Activated naive CD8-positive, alpha-beta T cell treated with anti-CD3 and anti-CD28 coated beads for 36 hours (primary cell): ENCODE measurements at places on chromosomes 2 and 18.

DNA sequence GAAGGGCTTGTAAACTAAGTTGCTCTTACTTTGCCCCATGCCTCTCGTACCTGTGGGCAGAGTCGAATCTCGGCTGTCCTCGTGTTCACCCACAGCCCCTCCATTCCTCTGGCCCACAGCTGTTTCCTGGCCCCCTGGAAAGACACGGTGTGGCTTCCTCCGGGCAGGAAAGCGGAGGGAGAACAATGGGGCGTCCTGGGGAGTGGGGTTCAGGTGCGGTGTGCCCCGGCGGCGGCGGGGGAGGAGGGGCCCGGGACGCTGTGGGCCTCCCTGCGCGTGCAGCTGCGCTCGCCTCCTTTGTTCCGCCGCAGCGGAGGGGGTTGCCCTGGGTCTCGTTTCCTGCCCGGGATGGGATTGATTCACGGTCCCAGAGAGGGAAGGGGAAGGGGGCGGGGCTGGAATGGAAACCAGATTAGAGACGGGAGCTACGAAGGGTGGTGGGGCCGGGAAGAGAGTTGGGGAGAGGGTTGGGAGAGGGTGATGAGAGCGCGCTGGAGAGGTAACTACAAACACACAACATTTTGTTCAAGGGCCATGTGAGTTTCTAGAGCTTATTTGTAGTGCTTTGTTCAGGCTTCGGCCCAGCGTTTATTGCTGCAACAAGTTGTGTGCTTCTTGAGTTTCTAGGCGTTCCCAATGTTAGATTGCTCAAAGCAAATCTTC, 796 bp downstream of the MYO1B start:
- DNase-seq, result peak; percentile 51

- DNase-seq, result no peak
Observed at GRCh38 chr2:180367815-180368214, 360.7 kb upstream of the CWC22 start.

GRCh38 chr2:190860985-190861680, 19.5 kb upstream of the GLS start:
- no peak for DNase-seq

DNA sequence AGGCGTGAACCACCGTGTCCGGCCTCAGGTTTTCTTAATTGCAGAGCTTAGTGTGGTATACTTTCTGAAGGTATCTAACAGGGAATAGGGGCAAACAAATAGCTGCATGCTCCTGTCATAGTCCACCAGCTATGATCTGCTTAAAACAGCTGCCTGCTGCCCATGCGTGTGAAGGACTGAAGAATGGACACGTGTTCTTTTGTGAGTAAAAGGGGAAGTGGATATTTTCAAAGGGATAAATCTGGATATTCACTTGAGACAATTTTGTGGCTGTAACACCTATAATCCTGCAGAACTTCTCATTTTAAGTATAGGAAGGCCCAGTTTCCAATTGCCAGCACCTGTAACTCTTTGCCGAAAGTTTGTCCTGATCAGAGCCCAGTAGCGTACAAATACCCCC, 44.7 kb downstream of the TRPM8 start:
- DNase-seq, result no peak

DNA sequence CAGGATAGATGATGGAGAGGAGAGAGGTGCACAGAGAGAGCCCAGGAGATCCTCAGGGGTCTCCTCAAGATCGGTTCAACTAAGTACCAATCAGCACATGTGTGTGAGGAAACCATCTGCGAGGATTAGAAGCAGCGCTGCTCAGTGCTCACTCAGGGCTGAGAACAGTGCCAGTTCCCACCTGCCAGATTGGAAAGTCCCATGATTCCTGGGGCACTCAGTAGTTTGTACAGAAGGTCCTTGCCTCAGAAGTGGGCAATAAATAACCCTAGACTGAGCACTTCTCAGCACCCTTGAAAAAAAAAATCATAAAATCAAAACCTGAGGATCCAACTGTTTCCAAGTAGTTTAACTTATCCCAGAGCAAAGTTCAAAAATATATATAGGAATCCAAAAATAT, 53.8 kb downstream of the SEMA4F start:
- DNase-seq, result no peak

- no peak for DNase-seq
Observed at GRCh38 chr2:152518641-152519580, 183.9 kb downstream of the FMNL2 start.

DNA sequence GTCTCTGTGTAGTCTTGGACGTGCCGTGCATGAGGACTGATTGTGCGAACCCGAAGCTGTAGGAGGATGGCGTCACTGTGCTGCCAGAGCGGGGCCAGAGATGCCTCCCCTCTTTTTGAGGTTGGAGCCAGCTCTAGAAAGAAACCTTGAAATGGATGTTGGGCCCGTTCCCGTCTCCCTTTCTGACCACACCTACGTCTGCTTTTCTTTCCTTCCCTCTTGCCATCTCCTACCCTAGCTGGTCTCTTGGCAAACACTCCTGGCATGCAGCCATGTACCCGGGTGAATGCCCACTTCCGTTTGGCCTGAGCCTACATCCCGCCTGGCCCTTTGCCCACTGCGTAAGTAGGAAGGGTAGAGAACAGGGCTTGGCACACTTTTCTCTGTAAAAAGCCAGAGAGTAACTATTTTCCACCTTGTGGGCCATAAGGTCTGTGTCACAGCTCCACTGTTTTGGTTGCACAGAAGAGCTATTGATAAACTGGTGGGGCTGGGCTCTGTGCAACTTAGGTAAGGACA, 37.4 kb downstream of the SH3BP4 start:
- DNase-seq, result no peak

DNA sequence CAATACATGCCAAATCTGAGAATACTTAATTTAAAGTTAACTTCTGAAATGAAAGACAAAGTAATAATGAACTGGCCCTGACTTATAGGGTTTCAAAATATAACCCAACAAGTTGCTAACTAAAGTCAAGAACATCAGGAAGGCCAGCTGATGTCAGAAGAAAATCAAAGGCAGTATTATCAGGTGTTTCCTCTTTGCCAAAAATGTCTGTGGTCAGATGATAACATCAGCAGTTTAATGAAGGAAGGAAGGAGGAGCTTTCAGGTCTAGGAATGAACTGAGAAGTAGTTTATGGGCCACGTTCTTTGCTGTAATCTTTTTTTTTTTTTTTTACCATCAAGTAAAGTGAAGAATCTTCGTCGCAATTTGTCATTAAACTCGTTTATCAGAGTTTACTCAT, 40.9 kb downstream of the CDH2 start:
- no peak for DNase-seq

DNA sequence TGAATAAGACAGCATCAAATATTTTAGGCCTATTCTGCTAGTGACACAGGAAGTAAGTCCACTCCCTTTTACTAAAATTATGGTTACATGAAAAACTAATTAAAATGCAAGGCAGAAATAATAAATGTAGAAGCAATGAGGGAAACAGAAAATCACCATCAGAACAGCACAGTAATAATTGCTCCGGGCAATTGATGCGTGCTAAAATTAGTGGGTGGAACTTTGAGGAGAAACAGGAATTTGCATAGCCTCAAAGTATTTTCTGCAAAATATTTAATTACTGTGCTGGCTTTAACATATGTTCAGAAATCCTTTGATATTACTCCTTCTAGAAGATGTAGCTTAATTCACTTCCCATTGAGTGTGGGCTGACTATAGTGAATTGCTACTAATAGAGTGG, 654.3 kb upstream of the RAB6C start:
- DNase-seq, result no peak

- DNase-seq, result no peak
Observed at GRCh38 chr2:133780997-133781513, 212.8 kb upstream of the NCKAP5 start.

- DNase-seq, result no peak
Observed at GRCh38 chr2:23656597-23656973, 270.3 kb downstream of the ATAD2B start.

- DNase-seq, result no peak
Observed at GRCh38 chr2:26805241-26805676, 19.4 kb downstream of the CENPA start.

- peak; percentile 55 for DNase-seq
Observed at GRCh38 chr2:106107509-106108131, 86.5 kb downstream of the UXS1 start.

DNA sequence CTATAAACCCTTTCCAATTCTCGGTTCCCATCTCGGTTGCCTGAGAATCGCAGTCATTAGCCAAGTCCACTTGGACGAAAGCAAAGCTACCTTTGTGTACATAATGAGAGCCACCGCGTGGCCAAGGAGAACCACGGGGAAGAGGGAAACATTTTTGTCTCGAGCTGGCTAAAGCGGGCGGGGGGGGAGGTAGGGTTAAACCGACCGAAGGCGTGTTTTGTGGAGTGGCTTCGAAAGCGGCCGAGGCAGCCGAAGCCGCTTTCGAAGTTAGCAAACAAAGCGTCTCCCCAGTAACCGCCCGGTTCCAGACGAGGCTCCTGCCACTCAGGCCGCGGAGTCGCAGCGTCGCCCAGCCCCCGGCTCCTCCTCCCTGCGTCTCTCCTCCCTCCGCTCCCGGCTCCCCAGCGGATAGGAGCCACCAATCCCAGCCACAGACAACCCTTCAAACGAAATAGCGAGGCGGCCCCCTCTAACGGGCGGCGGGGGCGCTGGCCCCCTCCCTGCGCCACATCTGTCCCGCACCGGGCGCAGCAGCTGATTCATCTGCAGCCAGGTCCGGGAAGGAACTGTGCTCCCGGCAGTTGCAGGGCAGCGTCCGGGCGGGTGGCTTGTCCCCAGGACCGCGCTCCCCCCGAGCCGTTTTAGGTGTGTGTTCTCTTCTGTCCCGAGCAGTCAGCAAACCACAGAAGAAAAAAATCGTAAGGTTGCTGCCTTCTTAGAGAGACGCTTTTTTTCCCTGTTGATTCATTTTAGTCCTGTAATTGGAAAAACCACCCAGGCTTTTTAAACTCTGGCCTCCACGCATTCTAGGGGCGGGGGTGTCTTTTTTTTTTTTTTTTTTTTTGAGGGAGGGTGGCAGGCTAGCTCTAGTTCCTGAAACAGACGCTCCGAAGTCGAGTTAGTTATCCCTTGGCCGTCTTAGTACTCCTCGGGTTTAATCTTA, 1.8 kb upstream of the TGIF1 start:
- DNase-seq, result peak; percentile 89
